Esophagus muscularis mucosa (tissue), 4 donors: ENCODE measurements at places on chromosomes 2 and 18. TPM values are rescaled to one million over a fixed set of nuclear protein-coding genes. Genes with fewer than 3 reads are reported as not detected.

STPG4 gene
- total RNA-seq, result not detected

DNA sequence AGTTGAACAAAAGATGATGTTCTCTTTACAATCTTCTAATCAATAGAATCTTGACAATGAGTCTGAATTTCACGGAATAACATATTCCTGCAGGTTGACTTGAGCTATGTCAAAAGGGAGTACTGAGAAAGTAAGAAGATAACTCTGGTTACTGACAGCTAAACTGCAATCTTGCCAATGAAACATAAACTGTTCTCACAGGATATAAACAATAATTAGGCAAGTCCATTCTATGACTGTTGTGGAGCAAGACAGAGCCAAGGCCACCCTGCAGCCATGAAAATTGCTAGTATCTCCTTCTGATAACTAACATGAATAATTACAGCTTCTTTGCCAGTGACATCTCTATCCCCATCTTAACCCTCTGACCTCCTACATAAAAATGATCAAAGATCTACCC, 6.3 kb upstream of the RPRD1A start:
- H3K27ac ChIP-seq, result no peak overlapping the region
- no peak for DNase-seq
- no peaks in the 10 kb centered on the region for H3K27me3 ChIP-seq
- H3K4me1 ChIP-seq, result no peaks in the 10 kb centered on the region

- peak overlapping the region; percentile 3 for H3K4me3 ChIP-seq
- H3K27ac ChIP-seq, result no peak overlapping the region
- no peak for DNase-seq
These were observed 287.5 kb downstream of the TCF4 start for GRCh38 chr18:55300421-55300935.

DNA sequence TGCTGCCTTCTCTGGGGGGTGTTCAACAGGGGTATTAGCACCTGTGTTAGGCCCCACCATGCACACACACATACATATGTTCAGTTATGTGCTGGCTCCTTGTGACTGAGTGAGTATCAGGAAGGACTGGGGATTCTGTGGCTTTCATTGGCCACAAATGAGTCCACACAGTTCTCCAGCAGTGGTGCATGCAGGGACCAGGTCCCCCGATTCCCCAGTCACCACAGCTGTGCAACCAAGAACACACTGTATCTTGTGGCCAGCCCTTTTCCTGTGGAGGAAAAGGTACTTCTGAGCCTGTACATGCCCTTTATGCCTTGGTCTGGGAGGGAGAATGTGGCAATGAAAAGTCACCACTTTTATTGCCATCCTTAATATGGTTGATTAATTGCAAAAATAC, 74.9 kb upstream of the KLF7 start:
- H3K27me3 ChIP-seq, result no peaks in the 10 kb centered on the region
- H3K4me3 ChIP-seq, result no peak overlapping the region
- peak overlapping the region; percentile 65 for H3K27ac ChIP-seq
- H3K36me3 ChIP-seq, result no peaks in the 10 kb centered on the region
- peaks cover 19% of the 10 kb centered on the region for H3K4me1 ChIP-seq
- DNase-seq, result no peak

RSAD2 gene
- total RNA-seq, result 3.7 TPM

ZNF385B gene
- total RNA-seq, result 2.2 TPM

ALLC gene
- total RNA-seq, result not detected

DNA sequence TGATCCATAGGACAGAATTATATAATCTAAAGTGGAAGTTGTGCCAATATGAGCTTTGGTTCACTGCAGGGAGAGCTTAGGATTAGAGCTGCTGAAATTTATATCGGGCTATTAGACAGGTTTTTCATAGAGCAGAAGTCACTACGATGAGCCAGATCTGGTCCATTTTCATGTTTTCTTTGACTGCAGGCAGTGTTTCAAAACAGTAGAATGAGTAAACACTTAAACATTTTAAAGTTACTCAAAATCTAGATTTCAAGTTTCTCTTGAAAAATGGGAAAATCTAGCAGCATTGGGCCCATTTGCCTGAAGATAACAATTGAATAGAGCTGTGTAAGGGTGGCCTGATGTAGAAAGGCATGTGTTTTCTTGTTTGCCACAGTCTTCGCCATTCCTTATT, 14.5 kb upstream of the ADAM23 start:
- H3K27ac ChIP-seq, result no peak overlapping the region
- H3K4me3 ChIP-seq, result no peak overlapping the region
- no peaks in the 10 kb centered on the region for H3K4me1 ChIP-seq

SGPP2 gene
- total RNA-seq, result 0.83 TPM

GRCh38 chr2:8214036-8214615, 467.7 kb upstream of the ID2 start:
- no peak for DNase-seq
- H3K27ac ChIP-seq, result no peak overlapping the region
- H3K4me3 ChIP-seq, result no peak overlapping the region
- H3K27me3 ChIP-seq, result no peaks in the 10 kb centered on the region
- no peaks in the 10 kb centered on the region for H3K4me1 ChIP-seq
- no peaks in the 10 kb centered on the region for H3K36me3 ChIP-seq

DNA sequence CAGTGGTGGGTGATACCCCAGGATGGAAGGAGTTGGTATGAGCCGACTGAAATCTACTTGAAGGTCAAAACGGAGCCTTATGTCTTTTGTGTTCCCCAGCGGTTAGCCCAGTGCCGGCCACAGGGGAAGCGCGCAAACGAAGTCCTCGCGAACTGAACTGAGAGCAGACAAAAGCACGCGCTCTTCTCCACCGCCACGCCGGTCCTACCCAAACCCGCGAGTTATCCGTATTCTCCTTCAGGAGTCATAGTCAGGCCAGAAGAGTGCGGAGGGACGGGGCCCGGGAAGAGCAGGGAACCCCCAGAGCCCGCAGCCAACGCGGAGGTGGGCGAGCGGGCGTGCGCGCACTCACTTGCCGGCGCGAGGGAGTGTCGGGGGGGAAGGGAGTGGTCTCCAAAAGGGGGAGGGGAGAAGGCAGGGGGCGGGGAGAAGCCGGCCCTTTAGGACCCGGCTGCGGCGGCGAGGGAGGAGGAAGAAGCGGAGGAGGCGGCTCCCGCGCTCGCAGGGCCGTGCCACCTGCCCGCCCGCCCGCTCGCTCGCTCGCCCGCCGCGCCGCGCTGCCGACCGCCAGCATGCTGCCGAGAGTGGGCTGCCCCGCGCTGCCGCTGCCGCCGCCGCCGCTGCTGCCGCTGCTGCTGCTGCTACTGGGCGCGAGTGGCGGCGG, at the start of gene IGFBP2:
Gene IGFBP2, plus strand, starts transcription at position 469 of the 664 bp plus-strand sequence. Its CDS starts 104 bp downstream, at position 573.
- DNase-seq, result no peak
- H3K4me1 ChIP-seq, result peaks cover 16% of the 10 kb centered on the region
- H3K36me3 ChIP-seq, result no peaks in the 10 kb centered on the region
- H3K27ac ChIP-seq, result peak within 1 kb of the TSS; percentile 80
- H3K27me3 ChIP-seq, result no peaks in the 10 kb centered on the region
- peak within 1 kb of the TSS; percentile 79 for H3K4me3 ChIP-seq

DNA sequence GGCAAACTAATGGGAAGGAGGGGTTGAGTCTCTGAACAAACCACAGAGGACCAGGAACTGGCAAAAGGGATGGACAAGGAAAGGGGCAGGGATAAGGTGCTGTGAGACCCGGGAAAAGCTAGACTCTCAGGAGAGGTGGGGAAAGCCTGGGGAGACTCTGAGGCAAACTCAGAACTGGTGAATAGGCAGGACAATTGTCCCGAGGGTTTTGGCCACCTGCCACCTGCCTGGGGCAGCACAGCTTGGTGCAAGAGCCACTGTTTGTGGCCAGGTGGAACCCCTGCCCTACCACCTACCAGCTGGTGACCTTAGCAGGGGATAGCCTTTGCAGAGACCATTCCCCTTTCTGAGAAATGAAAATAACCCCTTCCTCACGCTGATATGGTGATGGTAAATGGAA, 129.4 kb upstream of the ASB18 start:
- DNase-seq, result peak; percentile 66
- no peaks in the 10 kb centered on the region for H3K36me3 ChIP-seq
- no peaks in the 10 kb centered on the region for H3K27me3 ChIP-seq
- no peaks in the 10 kb centered on the region for H3K4me1 ChIP-seq

RNU2-63P gene
- total RNA-seq, result not detected

DNA sequence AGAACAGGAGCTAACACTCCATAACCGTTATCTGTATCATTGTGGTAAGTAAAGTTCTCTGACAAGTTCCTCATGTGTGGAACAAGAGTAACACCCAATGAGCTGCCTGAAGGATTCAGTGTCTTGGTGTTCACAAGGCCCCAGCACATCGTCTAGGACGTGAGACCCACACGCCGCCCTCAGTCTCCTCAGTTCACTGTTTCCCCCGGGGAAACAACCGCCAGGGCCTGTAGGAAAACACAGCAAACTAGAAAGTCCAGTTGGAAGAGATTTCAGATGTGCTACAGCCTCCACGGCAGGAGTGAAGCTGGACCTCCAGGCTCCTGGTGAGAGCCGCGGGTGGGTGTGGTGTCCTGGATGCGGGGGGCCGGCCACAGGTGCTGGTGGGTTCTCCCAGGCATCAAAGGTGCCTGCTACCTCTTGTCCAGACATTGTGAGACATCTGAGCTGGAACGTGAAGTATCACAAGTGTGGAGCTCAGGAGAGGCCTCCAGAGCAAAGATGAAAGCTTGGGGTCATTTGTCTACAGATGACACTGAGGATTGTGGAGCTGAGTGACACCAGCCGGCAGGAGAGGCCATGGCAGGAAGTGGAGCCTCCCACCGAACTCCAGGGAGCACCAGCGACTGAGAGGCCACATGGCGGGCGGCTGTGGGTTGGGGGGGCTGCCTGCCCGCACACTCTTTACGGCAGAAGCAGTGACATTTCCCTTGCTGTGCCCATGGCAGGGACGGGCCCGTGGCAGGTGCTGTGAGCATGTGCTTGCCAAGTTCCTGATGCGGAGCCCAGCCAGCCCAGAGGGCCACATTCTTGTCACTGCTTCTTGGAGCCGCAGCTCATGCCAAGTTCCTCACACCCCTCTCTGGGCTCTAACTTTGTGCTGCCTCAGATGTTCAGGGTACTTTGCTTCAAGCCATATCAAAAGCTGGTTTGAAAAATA, 131.2 kb downstream of the TMEM18 start:
- no peaks in the 10 kb centered on the region for H3K4me1 ChIP-seq
- no peak overlapping the region for H3K4me3 ChIP-seq
- no peaks in the 10 kb centered on the region for H3K27me3 ChIP-seq
- no peak overlapping the region for H3K27ac ChIP-seq

DNA sequence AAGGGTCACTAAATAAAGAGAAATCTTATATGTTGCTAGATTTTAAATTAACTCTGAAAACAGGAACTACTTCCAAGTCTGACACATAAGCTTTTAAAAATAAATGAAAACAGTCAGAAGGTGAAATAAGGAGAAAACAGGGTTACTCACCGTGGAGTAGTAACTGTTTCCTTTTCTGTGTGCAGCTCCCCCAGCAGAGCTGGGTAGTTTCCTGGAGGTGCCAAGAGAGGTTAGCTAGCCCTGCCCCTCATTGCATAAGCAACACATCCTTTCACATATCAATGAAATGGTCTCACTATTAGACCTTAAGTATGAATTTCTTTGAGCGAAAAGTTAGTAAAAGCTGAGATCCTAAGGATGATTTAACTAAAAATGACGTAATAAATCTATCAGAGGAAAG, 54.0 kb upstream of the GPR75 start:
- no peak for DNase-seq
- H3K4me1 ChIP-seq, result peaks cover 3% of the 10 kb centered on the region
- no peak overlapping the region for H3K27ac ChIP-seq
- H3K36me3 ChIP-seq, result peaks cover 64% of the 10 kb centered on the region
